ENCODE measurements at places on chromosomes 6 and 20.

GRCh38 chr6:82841309-82841708 lies 224.3 kb downstream of the UBE3D start:
- DNase-seq = no peak

- DNase-seq = no peak
Measured at GRCh38 chr6:112927641-112928320, 580.7 kb downstream of the RFPL4B start.

- no peak for DNase-seq
Measured at GRCh38 chr6:14375930-14376329, 258.4 kb downstream of the CD83 start.

DNA sequence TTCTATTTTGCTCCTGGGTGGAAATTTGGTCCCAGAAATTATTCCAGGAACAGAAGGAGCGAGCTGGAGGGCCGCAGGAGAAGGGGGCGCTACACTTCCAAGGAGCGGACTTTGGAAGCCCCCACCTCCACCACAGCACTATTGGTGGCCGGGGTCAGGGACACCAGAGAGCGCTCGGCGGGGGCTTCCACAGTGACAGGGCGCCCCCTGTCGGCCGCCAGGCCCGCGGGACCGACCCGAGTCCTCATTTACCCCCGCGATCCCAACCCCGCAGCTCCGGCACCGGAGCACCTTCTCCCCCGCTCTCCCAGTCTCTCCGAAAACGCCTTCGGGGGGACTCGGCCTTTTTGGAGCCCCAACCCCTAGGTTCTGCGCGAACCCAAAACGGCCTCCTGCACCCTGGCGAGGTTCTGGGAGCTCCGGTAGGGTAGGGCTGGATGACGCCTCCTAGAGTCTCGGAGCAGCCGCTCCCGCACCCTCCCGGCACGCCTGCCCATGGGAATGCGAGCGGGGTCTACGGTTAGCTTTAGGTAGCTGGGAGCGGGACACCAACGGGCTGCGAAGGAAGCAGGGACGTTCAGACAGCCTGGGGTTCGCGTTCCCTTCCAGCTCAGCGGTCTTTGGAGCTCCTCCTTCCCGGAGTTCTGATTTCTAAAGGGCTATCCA lies 2.4 kb upstream of the FOXA2 start:
- no peak for DNase-seq

DNA sequence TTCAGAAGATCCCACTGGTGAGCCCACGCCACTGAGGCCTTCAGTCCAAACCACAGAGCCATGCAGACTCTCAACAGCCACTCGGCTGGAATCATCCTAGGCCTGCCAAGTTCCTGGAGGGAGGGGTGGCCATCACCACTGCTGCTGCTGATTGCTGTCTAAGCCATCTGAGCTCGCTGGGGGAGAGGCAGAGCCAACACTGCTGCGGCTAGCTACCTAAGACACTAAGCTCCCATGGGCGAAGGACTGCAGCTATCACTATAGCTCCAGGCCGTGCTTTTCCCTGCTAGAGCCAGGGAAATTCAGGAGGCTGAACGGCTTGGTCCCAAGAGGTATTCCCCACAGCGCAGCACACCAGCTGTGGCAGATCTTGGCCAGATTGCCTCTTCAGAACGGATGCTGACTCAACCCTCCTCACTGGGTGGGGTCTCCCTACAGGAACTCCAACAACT lies 73.6 kb downstream of the TBC1D32 start:
- DNase-seq = no peak

DNA sequence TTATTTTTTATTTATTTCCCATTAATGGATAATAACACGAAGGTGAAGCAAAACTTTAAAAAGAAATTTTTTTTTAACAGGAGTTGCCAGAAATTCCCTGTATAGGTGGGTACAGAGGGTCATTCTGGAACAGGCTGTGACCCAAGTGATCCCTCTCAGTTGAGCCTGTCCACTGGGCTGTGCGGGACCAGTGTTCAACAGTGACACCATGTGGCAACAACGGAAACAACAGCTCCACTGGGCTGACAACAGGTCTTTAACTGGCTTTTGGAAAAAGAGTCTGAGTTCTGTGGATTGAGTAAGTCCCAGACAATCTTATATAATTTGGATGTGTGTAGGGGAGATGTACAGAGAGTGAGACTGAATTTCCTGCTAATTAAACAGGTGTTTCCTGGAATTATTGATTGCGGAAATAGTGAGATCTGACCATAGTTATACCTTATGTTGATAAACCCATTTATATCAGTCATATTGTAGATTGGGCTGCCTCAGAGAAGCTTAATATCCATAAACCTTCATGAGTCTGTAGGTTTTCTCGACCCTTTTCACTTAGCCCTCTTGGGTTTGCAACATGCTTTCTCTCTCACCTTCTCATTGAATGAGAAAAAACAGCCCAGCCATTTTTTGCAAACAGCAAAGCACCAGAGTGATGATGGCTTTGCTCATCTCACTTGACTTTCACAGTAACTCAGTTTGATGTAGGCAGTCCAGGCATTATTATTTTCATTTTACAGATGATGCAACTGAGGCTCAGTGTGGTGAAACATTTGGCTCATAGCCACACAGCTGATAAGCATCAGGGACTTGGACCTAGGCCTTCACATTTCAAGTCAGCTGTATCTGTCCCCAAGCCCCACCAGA lies 17.5 kb downstream of the KIAA1755 start:
- no peak for DNase-seq

DNA sequence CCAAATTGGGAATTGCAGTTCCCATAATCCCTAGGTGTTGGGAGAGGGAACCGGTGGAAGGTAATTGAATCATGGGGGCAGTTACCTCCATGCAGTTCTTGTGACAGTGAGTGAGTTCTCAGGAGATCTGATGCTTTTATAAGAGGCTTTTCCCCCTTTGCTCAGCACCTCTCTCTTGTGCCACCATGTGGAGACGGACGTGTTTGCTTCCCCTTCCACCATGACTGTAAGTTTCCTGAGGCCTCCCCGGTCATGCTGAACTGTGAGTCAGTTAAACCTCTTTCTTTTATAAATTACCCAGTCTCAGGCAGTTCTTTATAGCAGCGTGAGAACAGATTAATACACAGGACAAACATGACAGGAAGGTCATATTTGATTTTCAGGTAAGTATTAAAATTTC lies 25.3 kb upstream of the HECA start:
- DNase-seq = no peak

GRCh38 chr6:114428341-114428740 lies 85.5 kb upstream of the HS3ST5 start:
- DNase-seq = no peak

GRCh38 chr20:4937407-4938319 lies 63.6 kb downstream of the SLC23A2 start:
- DNase-seq = no peak

DNA sequence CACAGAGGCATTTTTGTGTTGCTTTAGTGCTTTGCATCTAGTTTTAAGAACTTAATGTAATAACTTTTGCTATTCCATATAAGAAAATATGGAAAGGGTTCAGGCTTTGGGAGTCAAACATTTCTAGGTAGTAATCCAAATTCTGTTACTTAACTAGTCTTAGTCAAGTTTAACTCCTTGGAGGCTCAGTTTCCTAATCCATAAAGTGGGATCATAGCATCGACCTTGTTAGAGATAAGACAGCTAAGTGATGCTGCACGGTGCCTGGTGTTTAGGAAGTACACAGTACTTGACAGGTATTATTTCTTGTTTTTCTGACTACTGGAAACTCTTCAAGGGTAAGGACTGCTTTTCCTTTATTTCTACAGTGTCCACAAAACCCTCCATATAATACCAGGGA lies 24.5 kb upstream of the ARMH2 start:
- DNase-seq = no peak

GRCh38 chr20:59284470-59284869 lies 15.9 kb upstream of the EDN3 start:
- no peak for DNase-seq

- DNase-seq = no peak
Measured at GRCh38 chr6:143697076-143697800, 19.5 kb downstream of the PHACTR2 start.

GRCh38 chr6:57180596-57180995 lies 8.5 kb downstream of the BAG2 start:
- DNase-seq = no peak

- DNase-seq = no peak
Measured at GRCh38 chr6:26613201-26613600, 16.4 kb downstream of the ABT1 start.

DNA sequence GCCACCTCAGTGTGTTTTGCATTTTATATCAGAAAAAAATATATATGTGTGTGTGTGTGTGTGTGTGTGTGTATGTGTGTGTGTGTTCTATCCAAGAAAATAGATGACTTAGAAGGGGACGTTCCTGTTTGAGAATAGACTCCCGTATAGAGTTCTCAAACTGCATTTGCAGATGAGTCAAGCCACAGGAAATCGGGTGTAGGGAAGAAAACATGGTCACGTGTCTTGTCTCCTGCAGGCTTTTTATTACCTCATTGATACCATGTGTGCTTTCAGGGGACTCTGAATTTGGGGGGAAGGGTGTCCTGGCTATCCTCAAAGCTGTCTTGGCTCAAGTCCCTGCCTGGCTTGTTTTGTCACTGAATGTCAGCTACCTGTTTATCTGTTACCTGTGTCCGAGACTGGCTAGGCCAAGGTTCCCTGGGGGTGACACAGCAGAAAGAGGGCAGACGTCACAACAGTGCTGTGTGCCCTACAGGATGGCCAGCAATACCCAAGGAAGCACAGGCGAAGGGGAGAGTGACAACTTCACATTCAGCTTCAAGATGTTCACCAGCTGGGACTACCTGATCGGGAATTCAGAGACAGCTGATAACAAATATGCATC lies 55.7 kb upstream of the NOP56 start:
- DNase-seq = no peak

DNA sequence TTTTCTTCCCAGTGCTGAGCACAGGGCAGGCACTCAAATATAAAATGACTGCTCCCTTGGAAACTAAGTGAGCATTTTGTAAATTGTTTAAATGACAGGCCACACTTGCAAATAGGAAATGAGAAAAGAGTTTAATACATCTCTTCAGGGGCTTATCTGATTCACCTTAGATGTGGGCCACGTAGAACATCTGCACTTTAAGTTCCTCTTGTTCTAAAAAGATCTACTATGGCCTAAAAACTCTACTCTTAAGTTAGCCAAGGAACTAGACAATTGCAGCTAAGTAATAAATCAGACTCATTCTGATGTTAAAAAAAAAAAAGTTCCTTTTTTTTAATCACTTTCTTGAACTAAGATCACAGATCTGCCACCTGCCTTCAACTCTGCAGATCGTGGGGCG lies 126.3 kb downstream of the KIF16B start:
- no peak for DNase-seq

GRCh38 chr6:120392941-120393340 lies 941.3 kb downstream of the TBC1D32 start:
- DNase-seq = no peak

DNA sequence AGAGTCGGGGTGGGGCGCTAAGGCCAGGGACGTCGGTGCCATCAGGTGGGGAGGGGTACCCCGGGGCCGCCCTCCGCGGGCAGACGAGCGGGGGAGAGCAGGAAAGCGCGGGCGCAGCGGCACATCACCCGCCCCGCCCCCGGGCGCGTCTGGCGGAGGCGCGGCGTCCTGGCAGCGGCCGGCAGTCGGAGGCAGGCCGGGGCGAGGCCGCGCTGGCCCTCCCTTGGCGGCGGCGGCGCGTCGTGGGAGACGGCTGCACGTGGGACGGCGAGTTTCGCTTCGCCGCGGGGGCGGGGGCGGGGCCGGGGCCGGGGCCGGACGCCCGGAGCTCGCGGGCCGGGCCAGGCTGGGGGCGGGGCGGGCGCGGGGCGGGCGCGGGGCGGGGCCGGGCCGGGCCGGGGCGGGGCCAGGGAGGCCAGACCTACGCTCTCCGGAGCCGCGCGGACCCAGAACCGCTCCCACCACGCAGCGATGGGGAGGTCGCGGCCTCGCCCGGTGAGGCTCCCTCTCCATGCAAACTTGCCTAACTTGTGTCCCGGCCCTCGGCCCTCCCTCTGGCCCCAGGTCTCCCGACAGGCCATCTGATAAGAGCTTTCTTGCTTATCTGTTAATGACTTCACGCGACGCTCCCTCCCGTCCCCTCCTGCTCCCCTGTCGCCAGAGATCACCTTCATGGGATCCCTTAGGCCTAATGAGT lies 12.5 kb downstream of the ITPR3 start:
- no peak for DNase-seq

GRCh38 chr6:156662025-156662445 lies 115.1 kb upstream of the ARID1B start:
- DNase-seq = no peak

DNA sequence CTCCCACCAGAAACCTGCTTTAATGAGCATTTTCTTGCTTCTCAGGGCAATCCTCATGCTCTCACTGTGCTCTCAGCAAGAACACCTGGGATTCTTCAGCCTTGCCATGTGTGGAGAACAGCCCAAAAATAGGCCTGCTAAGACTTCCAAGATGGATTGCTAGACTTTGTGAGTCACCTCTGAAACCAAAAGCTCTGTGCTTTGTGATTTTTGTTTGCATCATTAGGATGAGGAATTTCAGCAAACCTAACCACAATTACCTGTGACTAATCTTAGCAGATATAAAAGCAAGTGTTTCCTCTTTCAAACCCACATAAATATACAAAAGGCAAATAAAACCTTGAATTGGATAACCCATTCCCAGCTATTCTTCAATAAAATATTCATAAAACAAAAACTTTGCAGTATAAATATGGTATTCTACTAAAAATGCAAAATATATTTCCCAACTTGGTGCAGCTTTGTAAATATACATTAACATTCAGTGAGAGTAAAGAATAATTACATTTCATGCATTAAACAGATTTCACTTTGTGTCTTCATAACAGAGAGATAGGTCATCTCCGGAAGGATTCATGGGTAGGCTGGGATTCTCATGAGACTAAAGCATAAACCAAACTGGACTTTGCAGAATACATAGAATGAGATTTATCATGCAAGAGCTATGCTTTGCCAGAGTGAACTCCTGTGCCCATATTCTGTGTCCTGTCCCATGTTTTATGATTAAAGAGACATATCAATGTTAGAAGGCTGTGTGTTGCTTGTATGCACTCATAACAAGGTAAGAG lies 33.5 kb downstream of the TPBG start:
- no peak for DNase-seq

- DNase-seq = no peak
Measured at GRCh38 chr6:11272491-11273192, 40.2 kb upstream of the NEDD9 start.

- DNase-seq = no peak
Measured at GRCh38 chr20:43726811-43727338, at the start of gene GTSF1L. Gene GTSF1L, minus strand, starts transcription at chr20:43727002. Its CDS starts 308 bp downstream, at chr20:43726694.

GRCh38 chr20:49510562-49511122 lies 28.2 kb upstream of the KCNB1 start:
- no peak for DNase-seq

DNA sequence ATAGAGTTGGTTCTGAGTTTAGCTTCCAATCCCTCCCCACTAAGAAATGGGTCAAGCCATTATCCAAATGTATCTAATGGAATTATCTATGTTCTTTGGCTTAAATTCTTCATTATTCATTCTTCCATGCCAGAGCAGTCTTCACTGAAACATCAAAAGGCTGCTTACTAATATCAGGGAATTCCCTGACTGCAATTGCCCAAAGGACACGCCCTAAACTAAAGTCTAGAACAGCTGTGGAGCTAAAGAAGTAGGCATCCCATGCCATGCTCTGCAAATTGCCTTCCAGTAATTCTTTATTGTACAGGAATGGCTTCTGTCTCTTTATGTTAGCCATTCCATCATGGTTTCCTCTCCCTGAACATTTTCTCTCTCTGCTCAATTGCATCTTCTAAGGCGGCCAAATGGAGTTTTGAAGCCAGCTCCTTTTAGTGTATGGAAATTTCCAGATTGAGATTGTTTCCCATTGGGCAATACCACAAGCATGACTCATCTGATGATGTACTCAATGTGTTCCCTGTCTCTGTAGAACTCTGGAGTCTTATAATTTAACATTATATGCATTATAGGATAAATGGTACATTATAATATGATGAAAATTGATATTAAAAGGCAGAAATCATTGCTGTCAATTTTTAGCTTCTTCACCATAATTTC lies 28.8 kb upstream of the TSHZ2 start:
- DNase-seq = no peak

Measured in esophagus squamous epithelium (tissue), 5 donors.